ENCODE measurements at places on chromosomes 5 and 9. TPM values are rescaled to one million over a fixed set of nuclear protein-coding genes. Genes with fewer than 3 reads are reported as not detected.

ZFP2 gene
- total RNA-seq, result 0.97 TPM

ENTPD8 gene
- not detected for total RNA-seq

SLC34A1 gene
- total RNA-seq, result 0.22 TPM

SNCAIP gene
- total RNA-seq, result 19.1 TPM

TTF1 gene
- 15.9 TPM for total RNA-seq

CAMSAP1 gene
- 61.7 TPM for total RNA-seq

ST8SIA4 gene
- 44.7 TPM for total RNA-seq

PCDHB10 gene
- total RNA-seq, result 6.9 TPM

TNPO1 gene
- 105 TPM for total RNA-seq

FSD1L gene
- 34.4 TPM for total RNA-seq

RBM22 gene
- total RNA-seq, result 37.2 TPM

GRCh38 chr5:115241881-115242642 is 20.6 kb downstream of the PGGT1B start:
- no peak for ATAC-seq

DNA sequence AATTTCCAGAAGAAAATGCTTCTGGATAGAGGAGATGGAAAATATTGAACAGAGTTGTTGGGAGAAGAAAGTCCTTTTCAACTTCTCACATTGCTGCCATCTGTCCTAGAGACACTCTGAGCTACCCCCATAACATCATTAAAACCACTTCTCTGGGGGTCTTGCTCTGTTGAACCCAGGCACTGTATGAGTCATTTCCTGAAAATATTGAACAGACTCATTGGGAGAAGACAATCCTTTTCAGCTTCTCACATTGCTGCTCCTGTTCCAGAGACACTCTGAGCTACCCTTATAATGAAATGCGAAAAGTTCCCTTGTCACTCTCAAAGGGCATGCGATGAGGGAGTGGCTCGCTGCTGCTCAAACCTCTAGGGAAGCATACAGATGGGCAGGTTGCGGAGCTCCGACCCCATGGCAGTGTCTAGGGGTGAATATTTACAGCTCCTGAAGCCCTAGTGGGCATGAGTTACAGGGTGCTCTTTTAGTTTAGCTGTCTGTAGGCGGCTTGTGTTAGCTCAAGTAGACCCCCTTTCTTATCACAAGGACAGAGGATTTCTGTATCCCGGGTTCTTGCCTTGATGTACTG is 90.7 kb downstream of the CDKN2A start:
- ATAC-seq, result no peak

GRCh38 chr9:16515207-16515606 is 355.3 kb downstream of the BNC2 start:
- ATAC-seq, result peak; percentile 72

DNA sequence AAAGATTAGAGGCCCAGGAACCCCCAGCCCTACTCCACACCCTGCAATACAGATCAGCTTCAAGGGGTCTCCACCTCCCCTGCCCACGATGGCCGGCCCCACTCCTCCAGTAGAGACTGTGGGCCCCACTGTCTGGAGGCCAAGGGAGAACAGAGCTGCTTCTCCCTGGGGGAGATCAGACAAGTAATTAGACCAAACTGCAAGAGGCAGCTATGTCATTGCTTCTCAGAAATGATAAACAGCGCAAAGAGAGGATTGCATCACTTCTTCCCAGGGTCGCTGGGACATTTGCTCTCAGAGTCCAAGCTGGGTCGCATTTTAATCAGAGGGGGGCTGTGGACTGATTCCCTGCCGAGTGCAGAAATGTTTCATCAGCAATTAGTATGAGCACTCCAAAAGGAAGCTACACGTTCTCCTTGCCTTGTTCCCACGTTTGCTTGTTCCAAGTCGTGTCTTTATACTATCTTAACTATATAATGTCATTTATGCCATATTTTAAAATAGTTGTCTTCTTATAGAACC is 59.9 kb downstream of the ROPN1L start:
- no peak for ATAC-seq

DNA sequence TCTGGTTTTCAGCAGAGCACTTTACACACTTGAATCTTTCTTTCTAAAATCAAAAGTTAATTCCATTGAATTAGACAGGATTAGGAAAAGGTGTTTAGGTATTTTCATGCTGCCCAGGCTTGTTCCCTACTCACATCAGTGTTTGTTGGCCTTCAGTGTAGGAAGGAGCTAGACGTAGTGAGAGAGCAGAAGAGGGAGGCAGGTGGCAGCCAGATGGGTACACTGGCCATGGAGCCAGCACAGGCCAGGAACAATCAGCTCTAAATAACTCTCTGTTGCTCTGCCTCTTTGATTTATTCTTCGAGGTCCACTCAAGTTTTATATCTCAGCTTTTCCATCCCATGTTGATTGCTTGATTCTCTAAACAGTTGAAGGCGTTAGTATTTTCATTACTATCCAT is 529.6 kb downstream of the PSAT1 start:
- ATAC-seq, result no peak

- no peak for ATAC-seq
Observed at GRCh38 chr5:169561893-169562292, 21.7 kb upstream of the SPDL1 start.

- peak; percentile 26 for ATAC-seq
Observed at GRCh38 chr9:127612939-127613582, 984 bp downstream of the STXBP1 start.

DNA sequence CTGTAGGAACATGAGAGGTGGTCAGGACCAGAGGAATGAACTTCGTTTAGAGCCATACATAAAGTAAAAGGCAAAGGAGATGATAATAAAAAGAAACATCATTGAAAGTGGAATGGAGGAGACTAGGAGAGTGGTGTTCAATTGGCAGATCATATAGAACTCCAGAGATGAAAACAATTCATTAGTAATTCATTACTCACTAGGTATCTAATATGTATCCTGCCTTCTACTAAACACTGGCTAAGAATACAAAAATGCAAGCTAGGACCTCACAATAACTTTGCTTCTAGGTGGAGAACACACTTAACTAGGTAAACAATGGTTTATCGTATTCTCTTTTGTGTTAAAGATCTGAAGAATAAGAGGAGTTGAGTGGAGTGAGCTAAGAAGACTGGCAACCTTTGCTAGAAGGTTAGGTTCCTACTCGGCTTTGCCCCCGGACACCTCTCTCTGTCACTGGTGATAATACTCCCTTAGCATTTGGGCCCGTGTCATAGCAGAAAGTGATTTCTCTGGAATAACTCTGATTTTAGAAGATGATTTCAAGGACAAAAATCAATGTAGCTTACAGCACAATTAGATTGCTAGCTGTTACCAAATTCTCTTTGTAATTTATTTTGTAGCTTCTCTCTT is 88.6 kb upstream of the IFNE start:
- no peak for ATAC-seq

- ATAC-seq, result no peak
Observed at GRCh38 chr5:180155365-180155926, 53.6 kb downstream of the RASGEF1C start.

Measured in motor neuron (in vitro differentiated cells).